ENCODE measurements at places on chromosomes 2 and 18.

DNA sequence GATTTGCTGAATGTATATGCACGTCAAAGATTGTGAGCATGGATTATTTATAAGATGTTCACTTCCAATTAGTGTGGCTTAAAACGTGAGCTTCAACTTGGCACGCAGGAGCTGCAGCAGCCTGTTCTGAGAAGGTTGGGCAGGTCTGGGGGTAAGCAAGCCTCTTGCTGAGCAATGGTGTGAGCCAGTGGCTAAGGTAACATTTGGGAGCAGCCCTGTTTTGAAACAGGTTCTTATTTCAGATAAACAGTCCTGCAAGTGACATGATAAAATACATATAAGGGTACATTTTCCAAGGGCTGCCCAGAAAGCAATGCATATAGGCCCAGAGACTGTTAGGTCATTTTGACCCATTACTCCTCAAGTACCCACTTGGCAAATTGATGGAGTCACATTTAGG lies 415.3 kb downstream of the ZNF521 start:
- no peak for DNase-seq

DNA sequence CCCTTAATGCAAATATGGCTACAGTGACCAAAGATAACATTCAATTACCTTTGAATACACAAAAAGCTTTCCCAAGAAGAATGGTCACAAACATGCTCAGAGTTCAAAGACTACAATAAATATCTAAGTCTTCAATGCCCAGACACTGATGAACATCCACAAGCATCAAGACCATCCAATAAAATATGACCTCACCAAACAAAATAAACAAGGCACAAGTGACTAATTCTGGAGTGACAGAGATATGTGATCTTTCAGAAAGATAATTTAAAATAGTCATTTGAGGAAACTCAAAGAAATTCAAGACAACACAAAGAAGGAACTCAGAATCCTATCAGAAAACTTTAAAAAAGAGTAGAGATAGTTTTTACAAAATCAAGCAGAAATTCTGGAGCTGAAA lies 40.6 kb upstream of the CAPN13 start:
- no peak for DNase-seq

DNA sequence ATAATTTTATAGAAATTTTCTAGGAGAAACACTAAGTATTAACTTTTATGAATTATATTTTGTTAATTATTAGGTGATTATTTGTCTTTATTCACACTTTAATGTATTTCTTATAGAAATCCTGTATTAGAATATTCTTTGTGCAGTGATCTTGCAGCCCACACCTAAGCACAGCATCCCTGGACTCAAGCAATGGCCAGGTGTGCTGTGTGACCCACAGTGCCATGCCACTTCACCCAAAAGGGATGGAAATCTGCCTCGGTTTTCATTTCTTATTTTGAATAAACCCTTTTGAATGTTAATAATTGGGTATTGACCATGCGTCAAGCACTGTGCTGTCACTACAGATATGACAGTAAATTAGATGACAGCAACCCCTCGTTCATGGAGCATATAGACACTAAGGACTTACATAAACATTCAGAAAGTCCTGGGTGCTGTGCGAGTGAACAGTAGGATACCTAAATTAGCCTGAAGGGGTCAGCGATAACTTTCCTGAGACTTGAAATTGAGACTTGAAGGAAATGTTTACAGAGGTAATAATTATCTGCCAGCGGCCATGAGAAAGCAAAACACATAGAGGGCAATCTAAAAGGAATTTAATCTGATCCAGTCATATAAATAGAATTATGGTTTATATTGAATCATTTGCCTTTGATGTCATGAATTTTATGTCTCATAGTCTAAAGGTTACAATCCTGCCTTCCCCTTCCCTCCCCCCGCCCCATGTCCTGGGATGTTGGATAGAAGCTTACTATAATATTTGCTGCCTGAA lies 52.7 kb upstream of the CALCRL start:
- peak; percentile 56 for DNase-seq

DNA sequence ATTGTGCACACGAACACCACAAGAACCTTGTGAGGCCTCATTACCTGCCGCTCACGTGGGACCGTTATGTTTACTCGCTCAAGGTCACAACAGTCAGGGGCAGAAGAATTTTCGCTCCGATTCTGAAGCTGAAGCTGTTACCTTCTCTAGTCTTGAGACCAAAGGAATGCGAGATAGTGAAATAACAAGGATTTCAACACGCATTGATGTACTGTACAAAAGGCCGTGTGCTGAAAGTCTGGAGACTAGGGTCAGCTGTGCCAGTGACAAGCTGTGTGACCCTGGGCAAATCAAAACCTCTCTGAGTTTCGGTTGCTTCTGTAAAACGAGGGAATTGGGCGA lies 583 bp downstream of the NEMP2 start:
- no peak for DNase-seq

DNA sequence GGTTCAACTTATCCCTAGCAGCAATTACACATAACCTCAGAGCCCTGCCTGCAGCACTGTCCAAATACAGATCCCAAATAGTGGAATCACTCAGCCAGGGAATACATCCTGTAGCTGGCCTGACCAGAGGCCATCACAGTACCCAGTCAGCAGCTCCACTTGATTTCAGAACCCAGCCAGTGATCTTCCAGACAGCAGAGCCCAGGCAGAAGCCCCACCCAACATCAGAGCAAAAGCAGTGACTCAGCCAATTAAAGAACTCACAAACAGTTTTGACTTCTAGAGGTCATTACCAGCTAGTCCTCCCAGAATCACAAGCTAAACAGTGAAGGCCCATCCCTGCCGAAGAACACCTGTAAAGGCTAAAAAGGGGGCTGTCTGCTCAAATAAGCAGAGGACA lies 118.0 kb upstream of the SRD5A2 start:
- no peak for DNase-seq

GRCh38 chr2:216404010-216404618 lies 8.2 kb upstream of the SMARCAL1 start:
- DNase-seq: peak; percentile 42

DNA sequence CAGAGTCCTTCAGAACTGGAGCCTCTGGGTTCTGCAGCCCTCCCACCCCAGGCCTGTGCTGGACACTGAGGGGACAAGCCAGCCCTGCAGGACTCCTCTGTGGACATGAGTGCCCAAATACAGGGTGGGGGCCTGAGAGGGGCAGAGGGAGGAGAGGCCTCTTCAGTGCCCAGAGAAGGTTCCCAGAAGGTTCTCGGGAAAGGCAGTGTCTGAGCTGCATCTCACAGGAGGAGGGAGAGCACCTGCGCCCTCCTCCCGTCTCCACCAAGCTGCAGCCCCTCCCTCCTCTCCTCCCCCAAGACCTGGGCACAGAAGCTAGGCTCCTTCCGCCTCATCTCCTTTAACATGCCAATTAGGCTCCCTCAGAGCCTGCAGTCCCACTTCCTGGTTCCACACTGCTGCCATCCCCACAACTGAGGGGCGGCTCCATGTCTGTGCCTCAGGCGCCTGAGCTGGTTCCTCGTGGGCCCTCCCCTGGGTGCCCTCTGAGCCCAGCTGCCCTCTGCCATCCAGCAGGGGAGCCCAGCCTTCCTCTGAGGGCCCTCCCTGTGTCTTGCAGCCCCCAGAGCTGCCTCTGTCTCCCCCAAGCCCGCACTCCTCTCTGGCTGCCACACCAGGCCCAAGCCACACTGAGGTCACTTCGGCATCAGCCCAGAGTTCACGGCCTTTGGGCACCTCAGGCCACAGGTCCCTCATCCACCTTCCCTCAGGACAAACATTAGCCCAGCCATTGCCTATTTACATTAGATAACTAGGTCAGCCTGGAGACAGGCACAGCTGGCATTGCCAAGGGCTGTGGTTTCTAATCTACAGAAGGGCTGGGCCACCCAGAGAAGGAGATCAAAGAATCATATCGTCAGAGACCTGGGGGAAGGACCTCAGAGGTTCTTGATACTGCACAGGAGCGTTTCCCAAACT lies 28.9 kb downstream of the KCNK3 start:
- peak; percentile 23 for DNase-seq

DNA sequence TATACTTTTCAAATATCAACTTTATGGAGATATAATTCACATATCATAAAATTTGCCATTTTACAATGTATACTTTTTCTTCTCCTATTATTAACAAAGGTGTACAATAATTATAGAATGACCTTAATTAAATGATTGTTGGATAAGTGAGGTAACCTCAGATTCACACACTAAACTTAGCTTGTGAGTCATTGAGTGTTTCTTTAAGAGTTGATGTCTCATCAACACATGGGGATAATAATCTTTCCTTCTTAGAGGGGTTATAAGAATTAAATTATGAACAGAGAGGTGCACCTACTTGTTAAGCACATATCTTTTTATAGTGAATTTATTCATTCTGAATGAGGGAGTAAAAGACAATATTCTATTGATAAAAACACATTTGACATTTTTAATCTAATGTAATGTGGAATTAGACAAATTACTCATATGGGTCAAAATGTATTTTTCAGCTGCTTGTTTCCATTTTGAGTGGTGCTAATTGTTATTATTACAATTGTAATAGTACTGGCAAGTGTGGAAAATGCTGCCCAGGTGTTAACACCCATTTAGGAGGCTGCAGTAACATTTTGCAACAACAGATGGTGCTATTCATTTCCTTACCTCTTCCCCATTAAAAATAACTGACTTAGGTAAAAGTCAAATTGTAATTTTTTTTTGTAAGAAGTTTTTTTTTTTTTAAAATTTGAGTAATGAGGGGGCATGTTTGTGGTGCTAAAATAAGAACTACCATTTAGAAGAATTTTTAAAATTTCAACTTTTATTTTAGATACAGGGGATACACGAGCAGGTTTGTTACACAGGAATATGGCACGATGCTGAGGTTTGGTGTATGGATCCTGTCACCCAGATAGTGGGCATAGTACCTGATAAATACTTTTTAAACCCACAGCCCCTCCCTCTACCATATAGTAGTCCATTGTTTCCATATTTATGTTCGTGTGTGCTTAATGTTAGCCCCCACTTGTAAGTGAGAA lies 32.1 kb upstream of the DYNAP start:
- DNase-seq: peak; percentile 46

DNA sequence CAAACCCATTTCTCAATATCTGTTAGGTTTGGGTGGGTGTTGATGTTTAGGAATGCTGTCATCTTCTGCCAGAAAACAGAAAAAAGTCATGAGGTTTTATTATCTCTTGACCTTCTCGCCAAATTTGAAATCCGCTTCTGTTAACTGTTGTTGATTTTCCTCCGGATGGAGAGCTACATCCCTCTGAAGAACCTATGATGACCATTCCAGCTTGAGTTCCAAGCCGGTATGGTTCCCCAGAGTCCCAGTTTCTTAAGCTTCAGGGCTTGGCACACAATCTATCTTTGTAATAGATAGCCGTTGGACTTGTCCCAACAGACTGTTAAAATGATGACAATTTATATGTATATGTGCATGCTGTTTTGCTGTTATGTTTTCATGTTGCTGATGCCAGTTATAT lies 1201.0 kb downstream of the LRP1B start:
- DNase-seq: no peak

DNA sequence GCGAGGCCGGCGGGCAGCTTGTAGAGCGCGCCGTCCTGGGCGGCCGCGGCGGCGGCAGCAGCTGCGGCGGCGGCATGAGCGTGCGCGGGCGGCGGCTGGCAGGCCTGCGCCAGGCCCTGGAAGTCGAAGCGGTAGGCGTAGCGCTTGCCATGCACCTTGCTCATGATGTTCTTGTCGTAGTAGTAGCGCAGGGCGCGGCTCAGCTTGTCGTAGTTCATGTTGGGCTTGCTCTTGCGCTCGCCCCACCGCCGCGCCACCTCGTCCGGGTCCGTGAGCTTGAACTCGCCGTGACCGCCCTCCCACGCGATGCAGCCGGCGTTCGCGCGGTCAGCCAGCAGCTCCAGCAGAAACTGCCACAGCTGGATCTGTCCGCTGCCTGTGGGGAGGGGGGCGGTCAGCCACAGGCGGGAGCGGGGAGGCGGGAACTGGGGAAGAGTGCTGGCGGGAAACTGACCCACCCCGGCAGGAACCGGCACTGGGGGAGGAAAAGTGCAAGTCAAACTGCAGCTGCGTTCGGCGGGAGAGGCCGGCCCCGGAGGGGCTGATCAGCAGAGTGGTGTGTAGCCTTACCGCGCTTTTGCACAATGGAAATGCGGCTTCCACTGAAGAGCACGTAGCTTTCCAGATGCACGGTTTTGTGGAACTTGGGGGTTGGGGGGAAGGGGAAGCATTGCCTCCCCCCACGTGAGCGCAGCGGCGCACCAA lies 3.0 kb downstream of the FEV start:
- peak; percentile 43 for DNase-seq

GRCh38 chr2:234352270-234352669 lies 144.6 kb downstream of the ARL4C start:
- no peak for DNase-seq

DNA sequence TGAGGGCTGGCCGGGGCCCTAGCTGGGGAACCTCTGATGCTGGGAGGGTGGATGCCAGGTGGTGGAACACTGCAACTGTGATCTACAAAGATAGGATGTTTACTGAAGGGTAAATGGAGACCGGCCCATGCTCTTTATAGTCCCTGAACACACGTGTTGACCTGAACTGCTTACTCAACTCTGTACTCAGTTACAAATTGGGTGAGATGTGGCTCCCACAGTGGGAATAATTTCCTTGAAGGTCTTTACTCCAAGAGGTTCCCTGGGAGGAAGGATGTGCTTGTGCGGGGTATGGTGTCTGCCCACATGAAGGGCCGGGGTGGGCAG lies 254.1 kb downstream of the PRKCE start:
- DNase-seq: no peak

DNA sequence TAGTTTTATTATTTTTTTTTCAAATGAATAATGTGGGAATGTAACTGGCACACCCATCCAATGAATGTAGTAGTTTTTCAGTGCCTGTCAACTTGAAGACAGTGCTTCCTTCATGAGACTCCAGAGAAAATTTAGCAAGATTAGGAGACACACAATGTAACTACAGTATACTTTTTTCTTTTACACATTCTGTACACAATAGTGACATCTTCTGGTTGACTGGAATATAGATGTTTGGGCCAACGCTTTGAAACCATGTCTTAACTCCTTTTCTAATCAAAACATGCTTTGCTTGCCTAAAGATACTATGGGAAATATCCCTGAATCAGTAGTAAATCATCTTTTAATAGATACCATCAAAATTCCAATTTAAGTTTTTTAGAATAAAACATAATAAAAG lies 229.5 kb upstream of the ZC3H15 start:
- DNase-seq: peak; percentile 67

DNA sequence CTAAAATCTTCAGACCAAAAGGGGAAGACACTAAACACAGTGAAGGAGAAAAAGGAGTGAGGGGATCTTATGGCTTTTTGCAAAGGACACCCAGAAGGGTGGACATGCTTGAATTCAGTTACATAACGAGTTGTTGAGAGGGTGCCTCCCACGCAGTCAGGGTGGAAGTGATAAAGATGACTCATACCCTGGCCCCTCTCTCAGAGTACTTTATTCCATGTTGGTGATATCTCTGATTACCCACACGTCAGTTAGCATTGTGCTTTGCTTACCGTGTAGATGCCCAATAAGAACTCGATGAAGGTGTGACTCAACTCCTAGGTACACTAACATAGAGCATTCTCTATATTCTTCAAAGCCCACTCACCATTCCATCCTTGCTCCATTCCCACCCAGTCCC lies 44.4 kb downstream of the EN1 start:
- DNase-seq: no peak

GRCh38 chr2:166106431-166107015 lies 21.3 kb downstream of the SCN1A start:
- peak; percentile 16 for DNase-seq
